ENCODE measurements at places on chromosomes 12 and 14.

DNA sequence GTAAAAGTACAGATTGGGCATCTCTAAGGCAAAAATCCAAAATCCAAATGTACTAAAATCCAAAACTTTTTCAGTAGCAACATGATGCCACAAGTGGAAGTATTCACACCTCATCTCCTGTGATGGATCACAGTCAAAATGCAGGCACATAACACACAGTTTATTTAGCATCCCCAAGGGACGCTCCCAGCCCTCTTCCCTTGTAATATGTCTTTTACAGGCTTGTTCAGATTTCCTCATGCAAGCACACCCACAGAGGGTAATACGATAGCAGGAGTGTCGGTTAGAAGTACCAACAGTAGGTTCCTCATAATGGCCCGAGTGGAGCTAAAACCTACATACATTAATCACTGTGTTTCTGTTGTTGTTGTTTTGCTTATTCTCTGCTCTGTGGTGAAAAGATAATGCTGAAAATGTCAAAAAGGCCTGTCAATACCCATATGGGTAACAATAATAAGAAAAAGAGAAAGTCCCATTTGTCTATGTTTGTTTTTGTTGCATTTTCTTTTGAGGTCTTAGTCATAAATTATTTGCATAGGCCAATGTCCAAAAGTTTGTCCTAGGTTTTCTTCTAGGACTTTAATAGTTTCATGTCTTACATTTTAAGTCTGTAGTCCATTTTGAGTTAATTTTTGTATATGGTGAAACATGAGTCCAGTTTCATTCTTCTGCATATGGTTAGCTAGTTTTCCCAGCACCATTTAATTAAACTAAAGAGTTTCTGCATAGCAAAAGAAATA is 133.1 kb downstream of the LRIG3 start:
- DNase-seq = no peak

DNA sequence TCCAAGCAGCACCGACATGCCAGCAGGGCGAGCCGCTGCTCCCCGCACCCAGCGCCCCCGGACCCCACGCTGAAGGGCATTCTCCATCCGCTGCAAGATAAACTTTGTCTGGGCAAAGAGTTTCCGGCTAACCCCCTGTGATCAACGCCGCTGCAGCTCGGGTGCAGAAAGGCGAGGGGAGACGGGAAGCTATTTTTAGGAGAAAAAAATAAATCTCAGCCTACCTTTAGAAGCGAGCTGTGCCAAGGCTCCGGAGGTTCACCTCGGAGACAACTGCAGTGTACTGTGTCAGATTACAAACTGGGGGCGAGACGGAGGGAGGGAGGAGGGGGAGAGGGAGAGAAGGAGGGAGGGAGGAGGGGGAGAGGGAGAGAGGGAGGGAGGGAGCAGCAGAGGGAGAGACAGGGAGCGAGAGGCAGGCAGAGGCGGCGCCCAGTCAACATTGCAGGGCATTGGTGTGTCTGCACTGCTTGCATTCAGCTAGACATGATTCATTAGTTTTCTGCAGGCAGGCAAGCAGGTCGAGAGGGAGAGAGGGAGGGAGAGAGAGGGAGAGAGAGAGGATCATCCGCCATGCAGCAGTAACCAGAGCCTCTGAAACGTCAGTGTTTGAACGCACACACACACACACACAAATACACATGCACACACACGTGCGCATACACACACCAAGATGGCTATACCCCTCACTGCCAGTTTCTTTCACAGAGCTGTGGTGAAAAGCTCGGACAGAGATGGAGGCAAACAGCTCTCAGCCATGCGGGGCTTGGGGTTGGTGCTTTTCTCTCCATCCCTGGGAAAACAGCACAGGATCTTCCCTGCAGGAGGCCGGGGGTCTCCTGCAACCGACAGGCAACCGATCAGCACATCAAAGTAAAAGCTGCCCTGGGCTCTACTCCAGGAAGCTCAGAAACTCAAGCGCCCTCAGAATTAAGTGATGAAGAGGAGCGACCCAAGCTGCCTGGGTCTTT is at the start of gene RIMBP2:
Gene RIMBP2 (minus strand): TSS at position 302 of the 971 bp plus-strand sequence. CDS start 237,286 bp downstream, outside the sequence.
- DNase-seq = no peak

DNA sequence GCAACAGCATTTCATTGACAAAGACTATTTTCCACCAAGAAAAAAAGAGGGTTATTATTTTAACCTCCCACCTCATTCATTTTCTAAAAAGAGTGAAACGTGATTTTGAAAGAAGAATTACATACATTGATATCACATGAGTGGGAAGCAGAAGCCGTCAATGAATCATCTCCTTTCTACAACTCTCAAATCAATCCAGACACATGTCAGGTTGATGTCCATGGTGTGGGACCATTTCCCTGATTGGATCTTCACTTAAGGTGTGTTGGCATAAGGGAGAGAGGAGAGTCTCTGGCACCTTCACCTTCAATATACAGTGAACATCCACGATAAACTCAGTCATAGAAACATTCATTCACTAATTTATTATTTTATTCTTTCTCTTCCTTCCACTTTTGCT is 1095.1 kb downstream of the BCL11B start:
- DNase-seq = no peak

DNA sequence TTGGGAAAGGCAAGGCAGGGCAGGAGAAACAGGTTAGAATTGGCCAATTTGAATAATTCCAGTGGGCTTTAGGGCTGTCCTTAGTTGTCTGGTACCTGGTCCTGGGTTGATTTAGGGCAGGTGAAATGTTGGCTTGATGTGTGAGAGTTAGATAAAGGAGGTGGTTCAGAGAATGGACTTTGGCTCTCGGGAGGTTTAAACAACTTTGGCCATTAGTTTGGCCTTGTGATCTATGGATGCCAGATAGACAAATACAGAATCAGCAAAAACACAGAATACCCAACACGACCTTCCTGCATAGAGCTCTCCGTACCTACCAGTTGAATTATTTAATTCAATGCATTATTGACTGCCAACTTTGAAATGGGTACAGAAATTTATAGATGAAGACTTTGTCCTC is 35.1 kb downstream of the SCN8A start:
- no peak for DNase-seq

DNA sequence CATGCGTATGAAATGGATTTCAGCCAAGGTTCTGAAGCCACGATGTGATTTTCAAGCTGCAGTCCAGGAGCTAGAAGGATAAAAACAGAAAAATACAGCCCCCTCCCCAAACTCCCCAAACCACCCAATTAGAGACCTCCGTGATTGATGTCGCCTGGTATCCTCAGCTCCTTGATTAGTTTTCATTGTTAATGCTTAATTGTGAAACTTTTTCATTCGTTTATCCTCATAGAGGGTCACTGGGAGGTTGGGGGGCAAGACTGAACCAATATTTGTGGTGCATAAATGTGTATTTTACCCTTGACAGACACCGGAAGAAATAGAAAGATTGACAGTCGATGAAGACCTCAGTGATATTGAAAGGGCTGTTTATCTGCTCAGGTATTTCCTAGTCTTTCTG is 1.6 kb downstream of the PPP4R4 start:
- DNase-seq = no peak

- DNase-seq = no peak
These were observed 147.9 kb downstream of the DACT1 start for GRCh38 chr14:58785701-58786100.

DNA sequence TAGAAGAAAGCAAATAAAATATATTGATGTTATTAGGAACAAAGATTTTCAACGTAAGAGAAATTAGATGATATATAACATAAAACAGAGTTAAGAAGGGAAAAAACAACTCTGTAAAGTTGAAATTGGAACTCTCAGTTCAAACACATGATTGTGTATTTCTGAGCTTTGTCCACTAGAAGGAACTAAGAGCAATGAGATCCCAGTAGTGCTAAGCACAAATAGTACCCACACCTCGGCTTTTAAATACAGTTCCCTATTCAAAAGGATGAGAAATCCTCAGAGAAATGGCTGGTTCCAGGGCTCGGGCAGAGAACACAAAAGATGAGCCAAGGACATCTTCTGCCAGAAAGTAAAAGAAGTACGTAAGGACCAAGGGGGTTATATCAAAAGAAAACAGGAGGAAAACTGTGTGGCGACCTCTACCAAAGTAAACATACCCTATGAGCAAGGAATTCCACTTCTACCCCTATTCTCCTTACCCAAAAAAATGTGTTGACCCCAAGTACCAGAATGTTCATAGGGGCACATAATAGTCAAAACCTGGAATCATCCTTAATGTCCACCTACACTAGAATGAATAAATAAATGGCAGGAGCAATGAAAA is 96.6 kb downstream of the SPTSSA start:
- DNase-seq = no peak

DNA sequence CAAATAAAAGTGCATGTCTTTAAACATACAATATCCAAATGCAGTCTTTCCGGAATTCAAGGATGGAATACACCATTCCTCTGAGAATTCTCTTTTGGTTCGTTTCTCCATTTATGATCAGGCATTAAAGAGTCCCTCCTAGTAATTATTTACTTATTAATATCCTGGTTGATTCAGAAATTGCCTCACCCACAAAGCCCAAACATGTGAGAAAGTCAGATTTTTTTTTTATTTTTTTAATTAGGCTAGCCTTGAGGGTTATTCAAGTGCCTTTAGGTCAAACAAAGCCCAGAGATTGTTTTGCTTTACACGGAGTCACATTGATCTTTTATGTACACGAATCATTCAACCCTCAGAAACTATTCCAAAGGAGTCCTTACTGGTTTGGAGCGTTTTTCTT is 6.4 kb upstream of the TSPAN8 start:
- DNase-seq = no peak

DNA sequence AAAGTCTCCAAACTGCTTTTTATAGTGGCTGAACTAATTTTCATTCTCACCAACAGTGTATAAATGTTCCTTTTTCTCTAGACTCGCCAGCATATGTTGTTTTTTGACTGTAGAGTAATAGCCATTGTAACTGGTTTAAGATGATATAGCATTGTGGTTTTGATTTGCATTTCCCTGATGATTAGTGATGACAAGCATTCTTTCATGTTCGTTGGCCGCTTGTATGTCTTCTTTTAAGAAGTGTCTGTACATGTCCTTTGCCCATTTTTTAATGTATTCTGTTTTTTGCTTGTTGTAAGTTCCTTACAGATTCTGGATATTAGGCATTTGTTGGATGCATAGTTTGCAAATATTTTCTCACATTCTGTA is 404.9 kb downstream of the FLRT2 start:
- DNase-seq = no peak

GRCh38 chr12:80636832-80637231 is 70.6 kb upstream of the MYF6 start:
- DNase-seq = no peak

DNA sequence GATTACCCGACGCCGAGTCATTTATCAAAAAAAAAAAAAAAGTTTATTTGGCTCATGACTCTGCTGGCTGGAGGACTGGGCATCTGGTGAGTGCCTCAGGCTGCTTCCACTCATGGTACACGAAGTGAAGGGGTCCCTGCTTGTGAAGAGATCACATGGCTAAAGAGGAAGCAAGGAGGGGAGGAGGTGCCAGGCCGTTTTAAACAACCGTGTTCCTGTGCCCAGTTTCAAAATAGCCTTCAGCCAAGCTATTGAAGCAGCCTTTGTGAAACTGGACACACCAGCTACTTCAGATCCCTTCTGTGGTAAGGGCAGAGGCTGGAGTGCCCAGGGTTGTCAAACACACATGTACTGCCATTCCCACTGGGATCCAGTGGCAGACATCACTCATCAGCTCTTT is 7.6 kb downstream of the POP5 start:
- DNase-seq = no peak

DNA sequence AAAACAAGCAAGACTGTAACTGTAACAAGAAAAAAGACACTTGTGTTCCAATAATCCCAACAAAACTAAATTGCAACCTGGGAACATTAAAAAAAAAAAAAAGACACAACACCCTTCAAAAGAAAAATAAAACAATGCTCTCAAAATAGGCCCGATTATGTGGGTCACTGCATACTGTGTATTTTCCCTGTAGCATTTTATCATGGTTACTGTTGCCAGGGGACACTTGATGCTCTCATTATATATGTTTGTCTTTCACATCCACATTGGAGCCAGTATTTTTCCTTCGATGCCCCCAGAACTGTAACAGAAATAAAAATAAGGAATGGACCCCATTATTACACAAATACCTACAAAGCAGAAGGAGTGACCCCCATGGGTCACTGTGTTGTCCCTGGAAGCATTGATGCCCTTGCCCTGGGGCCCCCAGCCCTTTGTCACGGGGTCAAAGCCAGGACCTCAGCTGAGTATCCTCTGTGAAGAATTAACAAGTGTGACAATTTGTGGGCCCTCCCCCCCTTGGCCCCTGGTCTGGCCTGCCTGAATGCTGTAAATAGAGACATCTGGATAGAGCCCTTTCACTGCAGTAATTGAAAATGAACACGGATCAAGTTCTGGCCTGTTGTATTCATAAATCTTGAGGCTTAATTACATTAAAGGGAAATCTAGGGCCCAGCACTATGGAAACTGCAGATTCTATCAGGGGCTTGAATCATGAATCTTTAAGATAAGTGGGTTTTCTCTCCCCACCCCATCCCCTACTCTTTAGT is 72.8 kb downstream of the C12orf42 start:
- DNase-seq = no peak

DNA sequence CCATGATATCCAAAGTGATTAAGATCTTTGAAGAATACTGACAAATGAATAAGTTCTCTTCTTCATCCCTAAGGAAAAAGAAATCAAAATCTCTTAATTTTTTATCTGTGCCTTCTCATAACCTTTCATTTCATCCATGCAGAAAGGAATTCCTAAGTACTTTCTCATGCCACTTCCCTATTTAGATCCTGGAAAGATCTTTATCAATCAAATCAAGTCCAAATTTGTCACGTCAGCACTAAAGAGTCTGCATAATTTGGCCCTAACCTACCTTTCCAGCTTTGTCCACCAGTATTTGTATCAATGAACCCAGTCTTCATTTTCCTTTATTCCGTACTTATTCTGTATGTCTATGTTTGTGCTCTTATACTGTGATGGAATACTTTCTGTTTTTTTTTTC is 41.2 kb downstream of the VEZT start:
- DNase-seq = no peak

DNA sequence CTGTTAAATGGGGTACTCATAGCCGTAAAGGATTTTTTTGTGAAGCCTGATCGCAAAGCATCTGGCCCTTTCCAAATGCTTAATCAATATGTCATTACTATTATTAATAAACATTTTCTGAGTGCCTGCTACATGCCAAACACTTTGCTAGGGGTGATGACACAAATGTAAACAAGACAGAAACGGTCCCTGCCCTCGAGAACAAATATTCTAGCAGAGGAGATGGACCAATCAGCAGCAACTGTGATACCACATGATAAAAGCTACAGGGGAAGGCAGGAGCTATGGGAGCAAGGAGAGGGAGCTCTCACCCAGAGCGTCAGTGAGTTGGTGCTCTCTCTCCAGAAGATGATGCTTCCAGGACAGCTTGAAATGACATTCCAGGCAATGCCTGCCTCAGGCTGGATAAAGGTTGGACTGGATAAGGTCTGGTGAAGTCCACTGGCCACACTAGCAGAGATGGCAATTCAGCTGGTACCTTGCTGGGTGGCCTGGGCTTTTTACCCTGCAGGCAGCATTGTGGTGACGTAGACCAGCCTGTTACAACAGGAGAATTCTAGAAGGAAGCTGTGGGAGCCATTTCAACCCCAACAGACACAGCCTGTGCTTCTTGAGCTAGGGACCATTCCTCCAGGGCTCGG is 41.1 kb downstream of the ERH start:
- DNase-seq = no peak

GRCh38 chr12:14239935-14240872 is 125.3 kb upstream of the ATF7IP start:
- no peak for DNase-seq

GRCh38 chr14:74913986-74914573 is 9.0 kb downstream of the RPS6KL1 start:
- no peak for DNase-seq

- no peak for DNase-seq
These were observed 856.6 kb upstream of the MGAT4C start for GRCh38 chr12:87112571-87113345.

- no peak for DNase-seq
These were observed 37.3 kb upstream of the CSRP2 start for GRCh38 chr12:76916170-76916540.
